Activated naive CD4-positive, alpha-beta T cell treated with anti-CD3 and anti-CD28 coated beads, Interleukin-2, amount 10 ng/mL, durations not matched to agents 7 days and 5 days (primary cell): ENCODE measurements at places on chromosomes 6 and 20.

GRCh38 chr20:45436732-45437485 is 21.0 kb downstream of the PIGT start:
- peak; percentile 90 for DNase-seq

GRCh38 chr20:9114709-9115108 is 45.8 kb downstream of the PLCB4 start:
- DNase-seq, result no peak

GRCh38 chr20:208942-209566 is 18.0 kb upstream of the DEFB129 start:
- DNase-seq, result peak; percentile 38

GRCh38 chr20:63230800-63231268 is 4.9 kb upstream of the BIRC7 start:
- DNase-seq, result no peak

- DNase-seq, result no peak
Measured at GRCh38 chr6:68651011-68651985, 16.2 kb downstream of the ADGRB3 start.

DNA sequence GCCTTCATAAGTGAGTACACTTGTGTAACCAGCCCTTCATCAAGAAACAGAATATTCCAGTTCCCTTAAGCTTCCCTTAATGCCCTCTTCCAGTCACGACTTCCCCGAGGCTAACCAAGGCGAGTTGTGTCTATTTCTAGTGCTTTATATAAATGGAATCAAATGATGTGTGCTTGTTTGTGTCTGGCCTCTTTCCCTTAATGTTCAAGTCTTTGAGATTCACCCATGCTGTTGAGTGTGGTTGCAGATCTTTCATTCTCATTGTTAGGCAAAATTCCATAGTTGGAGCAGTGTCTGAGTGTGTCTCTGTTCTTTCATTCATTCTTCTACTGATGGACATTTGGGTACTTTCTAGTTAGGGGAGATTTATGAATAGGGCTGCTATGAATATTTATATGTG is 135.0 kb downstream of the CEBPB start:
- DNase-seq, result no peak

- no peak for DNase-seq
Measured at GRCh38 chr6:92231171-92231701, 1188.1 kb downstream of the EPHA7 start.

DNA sequence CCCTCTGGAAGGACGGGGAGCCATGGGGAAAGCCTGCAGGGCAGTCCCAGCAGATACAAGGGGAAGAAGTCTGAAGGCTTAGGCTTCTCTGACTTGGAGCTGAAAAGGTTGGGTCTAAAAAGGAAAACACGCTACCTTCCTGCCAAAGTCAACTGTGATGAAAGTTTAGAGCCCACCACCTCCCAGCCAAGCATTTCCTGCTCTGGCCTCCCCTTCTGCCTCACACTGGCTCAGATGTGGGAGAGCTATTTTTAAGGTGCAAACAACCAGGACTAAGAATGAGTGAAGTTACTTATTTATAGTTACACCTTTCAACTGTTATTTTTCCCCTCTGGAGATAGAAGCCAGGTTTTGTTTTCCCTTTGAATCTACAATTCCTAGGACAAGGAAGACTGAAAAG is 21.2 kb downstream of the NEDD9 start:
- DNase-seq, result no peak

GRCh38 chr6:15290962-15291704 is 45.3 kb downstream of the JARID2 start:
- no peak for DNase-seq

- DNase-seq, result no peak
Measured at GRCh38 chr6:98380589-98380988, 453.8 kb upstream of the POU3F2 start.

GRCh38 chr20:21352703-21353102 is 44.6 kb downstream of the NKX2-4 start:
- no peak for DNase-seq

DNA sequence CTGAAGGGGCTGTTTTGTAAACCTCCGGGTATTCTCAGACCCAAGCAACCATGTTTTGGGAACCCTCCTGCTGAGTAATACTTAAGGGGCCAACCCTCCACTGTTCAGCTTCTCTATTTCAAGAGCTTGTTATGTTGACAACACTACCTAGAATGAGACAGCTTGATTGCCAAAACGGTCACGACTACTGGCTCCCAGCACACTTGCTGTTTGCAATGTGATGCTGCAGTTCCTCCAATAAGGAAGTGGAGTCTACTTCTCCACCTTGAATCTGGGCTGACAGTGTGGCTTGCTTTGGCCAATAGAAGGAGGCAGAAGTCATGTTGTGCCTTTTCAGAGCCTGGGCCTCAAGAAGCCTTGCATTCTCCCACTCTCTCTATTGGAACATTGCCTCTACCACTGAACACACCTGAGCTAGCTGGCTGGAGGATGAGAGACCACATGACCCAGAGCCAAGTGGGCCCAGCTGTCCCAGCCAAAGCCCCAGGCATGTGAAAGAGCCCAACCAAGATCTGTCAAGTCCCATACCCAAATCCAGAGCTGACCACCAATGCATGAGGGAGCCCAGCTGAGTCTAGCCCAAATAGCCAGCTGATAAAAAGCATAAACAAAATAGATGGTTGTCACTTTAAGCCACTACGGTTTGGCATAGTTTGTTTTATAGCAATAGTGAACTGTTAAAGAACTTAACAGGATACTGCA is 108.0 kb downstream of the PRND start:
- DNase-seq, result no peak

DNA sequence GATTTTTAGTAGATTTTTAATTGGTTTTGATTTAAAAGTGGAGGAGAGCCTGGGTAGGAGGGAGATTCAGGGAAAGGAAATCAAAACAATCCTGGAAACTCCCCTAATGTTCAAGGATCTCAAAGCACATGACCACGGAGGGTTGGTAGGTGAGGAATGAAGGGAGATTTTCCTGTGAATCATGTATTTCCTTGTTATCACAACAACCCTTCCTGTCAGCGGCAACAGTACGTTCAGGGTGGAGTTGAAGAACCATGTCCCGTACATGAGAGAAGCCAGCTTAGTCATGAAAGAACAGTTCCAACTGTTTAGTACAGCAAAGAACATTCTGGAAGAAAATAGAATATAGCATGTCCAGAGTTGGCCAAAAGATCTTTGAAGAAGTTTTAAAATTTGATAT is 79.4 kb upstream of the SCAF8 start:
- DNase-seq, result no peak

- DNase-seq, result no peak
Measured at GRCh38 chr6:162538643-162539064, 188.9 kb downstream of the PRKN start.

DNA sequence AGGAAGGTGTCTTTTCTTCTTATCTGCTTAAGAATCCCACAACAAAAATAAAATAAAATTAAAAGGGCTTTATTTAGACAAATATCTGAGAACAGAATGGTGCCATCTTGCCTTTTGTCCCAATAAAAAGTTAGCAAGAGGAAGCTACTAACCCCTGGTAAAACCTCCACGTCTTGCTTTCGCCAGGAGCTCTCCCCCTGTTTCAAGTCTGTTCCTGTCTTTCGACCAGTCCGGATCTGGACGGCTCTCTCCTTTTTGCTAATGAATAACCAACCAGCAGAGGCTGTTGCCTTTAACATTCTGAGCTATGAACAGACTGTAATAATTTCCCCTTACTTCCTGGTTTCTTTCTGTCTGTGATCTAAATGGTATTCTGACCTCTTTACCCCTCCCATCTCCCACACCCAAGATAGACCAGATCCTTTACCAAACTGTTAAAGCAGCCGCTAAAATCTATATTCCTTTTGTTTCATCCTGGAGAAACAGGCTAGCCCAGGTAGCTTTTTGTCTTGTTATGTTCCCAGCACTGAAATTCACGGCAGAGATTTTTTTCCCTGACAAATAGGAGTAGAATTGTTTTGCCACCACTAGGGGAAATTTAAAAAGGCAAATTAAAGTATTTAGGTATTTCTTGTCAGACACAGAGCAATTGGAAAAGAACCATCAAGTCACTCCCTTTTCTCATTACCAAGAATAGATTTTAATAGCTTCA is at the start of gene FRK:
TSS of gene FRK (minus strand) at position 320 of the 712 bp plus-strand sequence. CDS start 580 bp downstream, outside the sequence.
- DNase-seq, result no peak

DNA sequence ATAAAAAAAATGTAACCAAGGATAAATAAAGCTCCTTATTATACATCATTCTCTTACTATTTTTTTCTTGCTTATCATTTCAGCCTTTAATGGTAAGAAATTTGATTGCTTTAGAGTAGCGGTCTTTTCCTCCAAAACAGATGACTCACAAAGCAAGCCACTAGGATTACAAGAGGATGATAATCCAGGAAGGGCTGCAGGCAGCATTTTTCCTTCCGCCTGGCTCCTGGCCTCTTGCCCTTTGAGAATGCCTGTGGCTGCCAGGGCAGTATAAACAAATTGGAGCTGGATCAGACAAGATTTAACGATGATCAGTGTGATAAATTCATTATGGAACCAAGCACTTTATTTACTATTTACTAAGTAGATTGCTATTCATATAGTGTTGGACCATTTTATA is 9.7 kb upstream of the FBXL4 start:
- no peak for DNase-seq

DNA sequence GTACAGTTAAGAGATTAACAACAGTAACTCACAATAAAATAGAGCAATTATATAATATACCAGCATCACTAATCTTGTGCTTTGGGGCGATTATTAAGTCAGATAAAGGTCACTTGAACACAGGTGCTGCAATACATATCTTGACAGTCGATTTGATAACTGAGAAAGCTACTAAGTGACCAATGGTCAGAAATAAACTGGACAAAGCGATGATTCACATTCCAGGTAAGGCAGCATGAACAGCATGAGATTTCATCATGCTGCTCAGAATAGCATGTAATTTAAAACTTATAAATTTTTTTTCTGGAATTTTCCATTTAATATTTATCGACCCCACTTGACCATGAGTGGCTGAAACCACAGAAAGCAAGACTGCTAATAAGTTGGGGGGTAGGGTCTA is 15.9 kb upstream of the ADGRF5 start:
- DNase-seq, result no peak

DNA sequence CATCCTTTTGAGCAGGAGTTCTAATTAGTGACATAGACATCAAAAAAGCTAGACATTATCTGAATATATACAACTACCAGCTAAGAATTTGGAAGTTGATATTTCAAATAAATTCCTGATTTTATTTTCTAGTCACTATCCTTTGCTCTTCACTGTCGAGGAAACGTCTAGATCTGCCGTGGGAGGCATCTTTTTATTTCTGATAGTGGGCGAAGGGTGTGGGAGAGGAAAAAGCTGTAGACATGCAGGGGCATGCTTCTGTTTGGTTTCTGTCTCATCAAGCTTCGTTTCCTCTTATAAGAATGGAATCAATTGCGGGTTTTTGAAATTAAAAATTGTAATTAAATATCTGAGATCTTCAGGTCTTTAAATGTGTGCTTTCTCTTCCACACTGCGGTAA is 16.2 kb upstream of the C6orf118 start:
- DNase-seq, result no peak

DNA sequence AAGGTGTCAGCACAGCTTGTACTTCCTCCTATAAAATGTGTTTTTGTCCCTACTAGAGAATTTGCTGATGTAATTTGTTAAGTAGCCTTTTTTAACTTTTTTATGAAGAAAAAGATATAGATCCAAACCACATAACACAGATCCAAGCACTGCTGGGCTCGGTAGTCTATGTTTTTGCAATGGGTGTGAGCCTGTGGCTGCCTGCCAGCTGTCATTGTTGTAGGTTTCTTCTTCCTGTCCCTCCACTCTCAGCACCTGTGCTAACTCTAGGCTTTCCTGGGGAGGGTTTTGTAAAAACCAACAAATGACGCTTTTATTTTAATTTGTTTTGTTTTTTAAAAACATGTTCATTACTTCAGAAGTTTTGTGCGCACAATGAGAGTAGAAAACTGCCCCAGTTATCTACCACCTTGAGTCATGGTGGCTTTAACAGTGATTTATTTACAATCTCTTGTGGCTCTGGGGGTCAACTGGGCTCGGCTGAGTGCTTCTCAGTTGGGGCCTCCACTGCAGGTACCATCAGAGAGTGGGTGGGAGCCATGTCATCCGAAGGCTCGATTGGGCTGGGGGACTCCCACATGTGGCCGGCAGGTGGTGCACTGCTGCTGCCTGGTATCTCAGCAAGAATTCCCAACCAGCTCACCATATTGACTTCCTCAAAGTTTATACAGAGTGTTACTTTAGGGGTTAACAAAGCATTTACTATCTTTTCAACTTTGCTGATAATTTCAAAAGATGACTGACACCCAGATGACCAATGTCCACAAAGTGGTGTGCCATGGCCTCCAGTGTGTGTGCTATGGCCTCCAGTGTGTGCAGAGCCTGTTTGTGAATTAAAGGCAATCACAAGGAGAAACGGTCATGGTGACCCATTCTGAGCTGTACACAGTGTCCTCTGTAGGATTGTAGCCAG is 3.0 kb upstream of the CCR6 start:
- DNase-seq, result peak; percentile 37

DNA sequence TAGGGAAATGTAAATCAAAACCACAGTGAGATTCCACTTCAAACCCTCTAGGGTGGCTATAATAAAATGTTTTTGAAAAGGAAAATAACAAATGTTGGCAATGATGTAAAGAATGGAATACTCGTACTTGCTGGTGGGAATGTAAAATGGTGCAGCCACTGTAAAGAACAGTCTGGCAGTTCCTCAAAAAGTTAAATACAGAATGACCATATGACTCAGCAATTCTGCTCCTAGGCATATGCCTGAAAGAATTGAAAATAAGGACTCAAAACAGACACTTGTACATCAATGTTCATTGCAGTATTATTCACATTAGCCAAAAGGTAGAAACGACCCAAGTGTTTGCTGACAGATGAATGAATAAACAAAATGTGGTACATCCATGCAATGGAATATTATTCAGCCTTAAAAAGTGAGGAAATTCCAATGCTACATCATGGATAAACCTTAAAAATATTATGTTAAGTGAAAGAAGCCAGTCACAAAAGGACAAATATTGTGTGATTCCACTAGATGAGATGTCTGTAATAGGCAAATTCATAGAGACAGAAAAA is 10.2 kb upstream of the RNF114 start:
- DNase-seq, result no peak

- DNase-seq, result no peak
Measured at GRCh38 chr6:133634474-133634873, 254.4 kb upstream of the TCF21 start.
